ENCODE measurements at places on chromosomes 2 and 18.

DNA sequence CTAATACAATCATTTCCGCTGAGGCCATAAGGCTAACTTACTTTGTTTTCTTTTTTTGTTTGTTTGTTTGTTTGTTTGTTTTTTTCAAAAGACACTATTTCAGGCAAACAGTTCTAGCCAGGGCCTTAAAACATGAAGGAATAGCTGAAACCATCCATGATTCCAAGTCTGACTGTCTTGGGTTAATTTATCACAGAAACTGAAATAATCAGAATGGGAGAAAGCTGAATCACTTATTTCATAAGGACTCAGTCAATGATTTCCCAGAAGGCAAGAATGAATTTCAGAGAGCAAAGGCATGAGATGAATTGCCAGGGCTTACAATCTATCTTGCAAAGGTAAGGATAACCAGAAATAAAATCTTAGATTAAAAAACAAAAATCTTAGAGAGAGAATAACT is 1315.1 kb downstream of the SUCLG1 start:
- no peak for DNase-seq

- no peak for DNase-seq
Measured at GRCh38 chr2:133726973-133727372, 158.7 kb upstream of the NCKAP5 start.

- no peak for DNase-seq
Measured at GRCh38 chr2:62868947-62869346, 163.4 kb downstream of the EHBP1 start.

GRCh38 chr2:62499430-62500060 is 6.5 kb downstream of the TMEM17 start:
- no peak for DNase-seq

DNA sequence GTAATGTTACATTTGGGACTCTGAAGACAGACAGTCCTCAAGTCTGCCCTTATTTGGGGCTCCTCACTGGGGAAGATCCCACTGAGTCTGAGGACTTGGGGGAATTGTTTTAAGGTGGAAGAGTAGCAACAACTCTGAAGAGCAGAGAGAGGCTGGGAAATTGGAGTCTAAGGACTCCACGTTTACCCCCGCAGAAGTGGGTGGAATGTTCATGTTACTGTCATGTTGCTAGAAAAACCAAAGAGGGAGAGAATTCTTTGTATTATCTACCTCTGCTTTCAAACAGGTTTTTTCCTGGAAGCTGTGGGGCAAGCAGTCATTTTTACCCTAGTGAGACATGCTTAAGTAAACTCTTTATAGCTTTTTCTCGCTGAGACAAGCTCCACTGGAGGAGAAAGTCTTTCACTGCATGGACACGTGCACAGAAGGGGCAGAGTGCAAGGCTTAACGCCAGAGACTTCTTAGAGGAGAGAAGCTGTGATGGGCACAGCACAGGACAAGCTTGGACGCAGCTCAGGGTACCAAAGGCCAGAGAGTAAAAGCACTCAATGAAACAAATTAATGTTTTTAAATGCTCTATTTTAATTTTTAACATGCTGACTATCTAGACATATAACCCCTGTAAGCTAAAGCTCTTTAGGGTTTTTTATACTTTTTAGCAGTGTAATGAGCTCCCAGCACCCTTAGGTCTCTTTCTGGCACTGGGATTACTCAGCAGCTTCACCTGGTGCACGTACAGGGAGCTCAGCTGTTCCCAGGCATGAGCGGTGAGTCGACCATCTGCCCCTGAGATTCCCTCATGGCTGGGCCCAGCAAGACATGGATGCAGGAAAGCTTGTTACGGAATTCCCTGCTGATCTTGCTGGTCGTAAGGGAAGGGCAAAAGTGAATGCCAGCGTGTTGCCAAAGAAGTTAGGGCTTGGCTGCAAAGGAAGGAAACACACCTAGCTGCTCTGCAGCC is 54.5 kb upstream of the BIN1 start:
- no peak for DNase-seq

DNA sequence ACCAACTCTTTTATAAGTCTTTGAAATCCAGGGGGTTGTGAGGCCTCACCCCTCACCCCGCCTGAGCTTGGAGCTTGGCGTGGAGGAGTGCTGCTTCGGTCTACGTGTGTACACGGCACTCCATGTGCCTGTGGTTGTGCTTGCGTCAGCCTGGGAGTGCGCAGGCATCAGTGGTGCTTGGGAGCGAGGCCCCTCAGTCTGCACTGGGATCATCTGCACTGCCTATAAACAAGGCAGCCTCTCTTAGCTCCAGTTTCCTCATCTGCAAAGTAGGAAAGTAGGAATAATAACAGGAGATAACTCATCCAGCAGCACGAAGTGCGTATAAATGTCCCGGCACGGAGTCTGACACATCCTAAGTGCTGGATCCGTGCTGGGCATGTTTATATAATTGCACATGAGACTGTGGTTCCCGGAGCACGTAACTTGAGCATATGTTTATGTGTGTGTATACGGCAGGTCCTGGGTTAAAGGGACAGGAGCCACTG is 1.2 kb downstream of the GYPC start:
- peak; percentile 59 for DNase-seq

GRCh38 chr2:234494361-234495250 is 2.3 kb downstream of the ARL4C start:
- DNase-seq: no peak

DNA sequence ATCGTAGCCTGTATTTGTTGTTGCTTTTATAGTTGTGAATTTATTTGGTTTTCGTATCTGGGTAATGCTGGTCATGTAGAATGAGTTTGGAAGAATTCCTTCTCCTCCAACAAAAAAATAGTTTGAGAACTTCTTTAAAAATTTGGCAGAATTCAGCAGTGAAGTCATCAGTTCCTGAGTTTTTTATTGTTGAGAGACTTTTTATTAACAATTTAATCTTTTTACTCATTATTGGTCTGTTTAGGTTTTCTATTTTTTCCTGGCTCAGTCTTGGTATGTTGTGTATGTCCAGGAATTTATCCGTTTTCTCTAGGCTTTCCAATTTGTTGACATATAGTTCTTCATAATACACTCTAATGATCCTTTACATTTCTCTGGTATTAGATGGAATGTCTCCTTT is 1613.3 kb upstream of the PIK3C3 start:
- no peak for DNase-seq

GRCh38 chr2:98473995-98474780 is 29.5 kb downstream of the INPP4A start:
- no peak for DNase-seq

DNA sequence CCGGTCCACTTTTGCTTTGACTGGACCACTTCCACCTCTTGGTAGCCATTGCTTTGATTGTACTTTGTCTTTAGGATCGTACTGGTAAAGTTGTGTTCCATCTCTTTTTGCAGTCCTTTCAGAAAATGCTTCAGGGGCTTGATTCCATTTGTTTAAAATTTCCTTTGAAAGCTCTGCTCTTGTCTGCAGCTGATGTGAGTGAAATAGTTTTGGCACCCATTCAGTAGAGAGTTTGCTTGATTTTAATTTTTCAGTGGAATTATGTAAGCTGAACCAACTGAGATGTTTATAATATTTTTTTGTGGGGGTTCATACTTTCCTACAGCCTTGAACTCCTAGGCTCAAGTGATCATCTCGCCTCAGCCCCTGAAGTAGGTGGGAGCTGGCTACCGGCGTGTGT is 7.6 kb upstream of the MIB1 start:
- no peak for DNase-seq

- no peak for DNase-seq
Measured at GRCh38 chr2:223815186-223815883, 22.0 kb downstream of the AP1S3 start.

- DNase-seq: no peak
Measured at GRCh38 chr2:200065477-200065876, 110.1 kb downstream of the MAIP1 start.

DNA sequence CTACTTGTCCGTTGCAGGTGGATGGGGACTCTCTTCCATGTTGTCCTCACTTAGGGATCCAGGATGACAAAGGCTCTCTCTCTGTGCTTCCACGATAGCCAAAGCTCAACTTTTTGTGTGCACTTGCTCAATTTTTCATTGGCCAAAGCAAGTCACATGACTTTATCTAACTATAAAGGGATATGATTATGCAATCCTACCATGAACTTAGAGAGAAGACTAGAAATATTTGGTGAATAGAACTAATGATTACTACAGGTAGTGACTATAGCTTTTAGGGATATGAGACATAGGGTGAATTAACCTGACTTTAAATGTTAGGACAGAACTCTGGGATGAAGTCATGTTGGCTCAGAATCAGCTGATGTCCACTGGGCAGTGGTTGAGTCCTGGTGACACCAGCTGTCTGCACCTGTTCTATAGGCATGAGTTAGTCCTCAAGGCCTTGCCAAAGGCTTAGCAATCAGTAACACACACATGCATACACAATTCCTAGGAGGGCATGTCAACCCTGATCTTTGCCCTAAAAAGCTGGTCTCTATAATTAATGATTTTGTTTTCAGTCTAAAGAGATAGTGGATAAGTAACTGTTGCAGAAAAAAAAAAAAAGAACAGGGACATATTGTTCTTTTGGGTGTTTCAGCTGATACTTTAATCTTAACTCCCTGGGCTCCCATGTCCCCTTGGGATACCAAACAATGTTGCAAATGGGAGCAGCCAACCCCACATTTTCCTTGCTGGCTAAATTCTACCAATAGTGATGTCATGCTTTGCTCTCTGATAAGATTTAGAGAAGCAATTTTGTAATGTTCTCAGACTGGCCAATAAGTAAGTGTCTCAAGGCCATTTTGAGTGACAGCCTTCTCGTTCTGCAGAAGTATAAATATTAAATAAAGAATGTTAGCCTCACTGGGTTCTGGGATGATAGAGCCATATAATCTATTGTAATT is 12.5 kb upstream of the HK2 start:
- DNase-seq: no peak

GRCh38 chr2:196989496-196989895 is 63.0 kb upstream of the PGAP1 start:
- DNase-seq: no peak
